CD8-positive, alpha-beta memory T cell (primary cell): ENCODE measurements at places on chromosomes 12 and 14. TPM values are rescaled to one million over a fixed set of nuclear protein-coding genes. Genes with fewer than 3 reads are reported as not detected.

SLC4A8 gene
- total RNA-seq, result 2.0 TPM

TSPAN19 gene
- total RNA-seq, result not detected

SERPINA9 gene
- not detected for total RNA-seq

ETFBKMT gene
- 1.4 TPM for total RNA-seq

KCNC2 gene
- total RNA-seq, result not detected

DNA sequence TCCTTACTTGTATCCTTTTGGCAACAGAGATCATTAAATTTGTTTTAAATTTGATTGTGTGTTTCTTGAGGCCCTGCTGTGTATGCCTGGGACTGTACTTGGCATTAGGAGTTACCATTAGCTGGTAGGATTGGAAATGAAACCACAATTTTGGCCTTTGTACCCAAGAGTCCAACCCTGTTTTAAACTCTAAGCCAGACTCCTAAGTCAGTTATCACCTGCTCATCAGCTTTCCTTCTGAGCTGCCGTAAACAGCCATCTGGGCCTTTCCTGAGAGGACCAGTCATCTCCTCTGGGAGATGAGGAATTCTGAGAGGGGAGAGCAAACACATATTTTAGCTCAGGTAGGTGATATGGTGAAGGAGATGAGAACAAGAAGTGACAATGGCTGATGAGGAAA is 74.3 kb upstream of the SRSF5 start:
- no peak for DNase-seq

GRCh38 chr12:28223025-28223554 is 32.8 kb downstream of the CCDC91 start:
- DNase-seq, result peak; percentile 20

- no peak for DNase-seq
These were observed 291.6 kb upstream of the SLC16A7 start for GRCh38 chr12:59304077-59304721.

GRCh38 chr12:119679081-119679480 is 11.1 kb downstream of the PRKAB1 start:
- DNase-seq, result no peak

- no peak for DNase-seq
These were observed 76.1 kb downstream of the EPS8 start for GRCh38 chr12:15712823-15713660.

DNA sequence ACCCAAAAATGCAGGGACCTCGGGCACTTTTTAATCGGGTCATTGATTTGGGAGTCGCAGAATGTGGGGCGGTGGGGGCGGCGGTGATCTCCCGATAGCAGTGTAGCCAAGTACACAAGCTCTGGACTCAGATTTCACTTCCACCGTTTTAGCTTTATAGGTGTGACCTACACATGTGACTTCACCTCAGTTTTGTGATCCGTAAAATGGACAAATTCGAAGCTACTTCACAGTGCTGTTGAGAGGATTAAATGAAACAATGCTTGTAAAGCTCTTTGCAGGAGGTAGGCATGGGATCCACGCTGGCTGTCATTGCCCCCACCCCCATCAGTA is 478 bp downstream of the RITA1 start:
- no peak for DNase-seq

DNA sequence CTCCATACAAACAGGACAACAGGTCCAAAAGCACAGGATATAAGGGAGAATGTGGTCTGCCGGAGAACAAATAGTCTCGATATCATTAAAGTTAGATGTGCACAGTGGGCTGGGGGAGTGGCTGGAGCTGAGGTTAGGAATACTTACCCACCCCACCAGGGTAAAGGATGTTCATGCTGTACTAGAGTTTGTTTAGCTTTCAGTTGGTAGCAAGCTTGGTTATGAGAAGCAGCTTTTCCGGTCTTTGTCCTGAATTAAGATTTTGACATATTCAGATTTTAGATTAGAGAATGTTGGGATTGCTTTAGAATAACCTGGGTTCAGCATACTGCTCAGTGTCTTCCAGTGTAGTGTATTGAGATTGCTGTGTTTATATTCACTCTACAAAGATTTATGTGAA is 16.7 kb downstream of the RASSF8 start:
- no peak for DNase-seq
